ENCODE measurements at places on chromosomes 4 and X.

DNA sequence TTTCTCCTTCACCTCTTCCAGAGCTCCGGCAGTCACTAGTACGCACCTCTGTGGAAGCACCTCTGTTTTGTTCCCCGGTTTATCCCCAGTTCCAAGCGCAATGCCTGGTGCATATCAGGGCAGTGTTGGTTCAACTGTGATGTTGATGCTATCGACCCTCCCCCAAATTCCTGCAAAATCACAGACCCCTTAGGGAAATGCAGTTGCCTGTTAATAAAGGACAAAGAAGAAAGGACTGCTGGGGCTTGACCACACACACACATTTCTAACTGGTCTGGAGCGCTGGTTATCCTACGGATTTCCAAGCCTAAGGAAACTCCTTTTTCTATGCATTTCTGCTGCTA is 530 bp upstream of the NMU start:
- no peak for DNase-seq

GRCh38 chrX:13798184-13798583 is 18.7 kb downstream of the GPM6B start:
- no peak for DNase-seq

GRCh38 chrX:152445926-152446325 is 5.2 kb downstream of the GABRA3 start:
- no peak for DNase-seq

- DNase-seq: no peak
These were observed 224.9 kb upstream of the PCDH7 start for GRCh38 chr4:30495251-30495650.

- no peak for DNase-seq
These were observed 470.0 kb upstream of the INTU start for GRCh38 chr4:127162741-127163140.
